PC-3 (cell line): ENCODE measurements at places on chromosomes 1 and 21. TPM values are rescaled to one million over a fixed set of nuclear protein-coding genes. Genes with fewer than 3 reads are reported as not detected.

DNA sequence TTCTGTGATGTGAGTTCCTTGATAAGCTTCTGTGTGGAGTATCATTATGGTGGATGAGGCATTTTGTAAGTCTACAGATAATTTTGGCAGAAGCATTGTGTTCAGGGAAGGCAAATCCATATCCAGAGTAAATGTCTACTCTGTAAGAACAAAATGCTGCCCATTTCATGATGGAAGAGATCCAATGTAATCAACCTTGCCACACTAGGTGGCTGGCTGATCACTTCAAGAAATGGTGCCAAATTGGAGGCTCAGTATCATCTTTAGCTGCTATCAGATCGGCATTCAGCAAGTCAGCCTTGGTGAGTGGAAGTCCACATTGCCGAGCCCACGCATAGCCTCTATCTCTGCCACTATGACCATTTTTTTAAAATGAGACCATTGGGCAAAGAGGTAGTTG lies 565.8 kb upstream of the USP24 start:
- no peak for DNase-seq

- no peak for DNase-seq
Measured at GRCh38 chr1:204514828-204515227, 1.4 kb upstream of the MDM4 start.

Gene SLC44A5
- not detected in 2 replicates for total RNA-seq

Gene LIN28A
- not detected in 2 replicates for total RNA-seq

Gene TMPRSS15
- total RNA-seq: 0.12 TPM in 1 of 2 replicates, not detected in the other

Gene TSACC
- total RNA-seq: 0.51 and 1.3 TPM in 2 replicates

DNA sequence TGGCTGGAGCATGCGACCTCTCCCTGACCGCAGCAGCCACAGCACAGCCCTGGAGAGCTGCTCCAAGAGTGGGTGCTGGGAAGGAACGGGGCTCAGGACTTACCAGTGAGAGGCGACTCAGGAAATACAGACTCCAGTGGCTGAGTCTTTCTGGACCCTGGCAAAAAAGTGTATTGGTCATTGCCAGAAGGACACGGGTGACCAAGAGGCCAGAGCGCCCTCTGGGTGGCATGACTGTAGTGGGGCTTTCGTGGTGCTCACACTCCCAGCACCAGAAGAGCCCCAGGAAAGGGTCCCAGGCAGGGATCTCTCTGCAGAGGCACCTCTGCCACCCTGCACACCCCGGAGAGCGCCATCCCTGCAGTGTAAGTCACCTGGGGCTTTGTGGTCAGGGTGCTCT lies 8.9 kb upstream of the PRDM16 start:
- no peak for DNase-seq

GRCh38 chr21:45354970-45355369 lies 50.0 kb upstream of the COL18A1 start:
- DNase-seq: peak; percentile 20

DNA sequence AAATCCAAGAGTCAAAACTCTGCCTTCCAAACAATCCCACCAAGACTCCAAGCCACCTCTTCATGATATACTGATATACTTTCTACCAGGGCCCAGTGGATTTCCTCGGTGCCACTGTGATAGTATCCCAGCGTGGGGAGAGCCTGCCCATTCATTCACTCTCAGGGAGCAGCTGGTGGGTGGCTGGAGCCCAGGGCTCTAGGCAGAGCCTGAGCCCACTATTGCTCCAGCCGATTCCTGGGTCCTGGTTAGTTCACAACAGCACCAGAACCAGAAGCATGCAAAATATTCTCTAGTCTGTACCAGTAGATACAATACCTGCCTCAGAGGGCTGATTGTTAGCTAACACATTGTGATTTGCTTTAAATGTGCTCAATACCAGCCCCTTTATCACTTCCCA lies 831 bp downstream of the CSRP1 start:
- DNase-seq: no peak

Gene REN
- total RNA-seq: 2.7 and 3.1 TPM in 2 replicates

Gene BSND
- total RNA-seq: not detected in 2 replicates

- no peak for DNase-seq
Measured at GRCh38 chr1:25971066-25971810, 26.6 kb downstream of the PAFAH2 start.

Gene LRRC3
- total RNA-seq: 3.1 and 4.1 TPM in 2 replicates

GRCh38 chr1:94119796-94120569 lies 965 bp downstream of the ABCA4 start:
- no peak for DNase-seq

Gene DMRTA2
- total RNA-seq: not detected in 2 replicates

Gene ANKRD35
- total RNA-seq: 0.07 and 0.40 TPM in 2 replicates

DNA sequence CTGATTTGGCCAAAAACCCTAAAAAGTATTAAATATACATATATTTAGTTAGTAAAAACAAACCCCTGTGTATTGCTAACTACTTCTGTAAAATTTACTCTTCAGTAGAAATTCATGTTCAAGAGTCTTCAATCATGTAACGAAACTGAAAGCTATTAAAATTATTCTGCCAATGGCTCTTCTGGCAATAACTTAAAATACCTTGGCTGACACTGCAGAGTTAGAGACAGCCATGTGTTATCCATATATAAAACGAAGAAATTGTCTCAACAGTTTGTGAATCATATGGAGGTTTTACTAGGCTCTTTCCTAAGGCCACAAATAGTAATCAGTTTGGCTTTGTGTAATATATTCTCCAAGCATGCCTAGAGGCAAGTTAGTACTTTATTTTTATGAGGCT lies 357.2 kb downstream of the COL11A1 start:
- DNase-seq: no peak

DNA sequence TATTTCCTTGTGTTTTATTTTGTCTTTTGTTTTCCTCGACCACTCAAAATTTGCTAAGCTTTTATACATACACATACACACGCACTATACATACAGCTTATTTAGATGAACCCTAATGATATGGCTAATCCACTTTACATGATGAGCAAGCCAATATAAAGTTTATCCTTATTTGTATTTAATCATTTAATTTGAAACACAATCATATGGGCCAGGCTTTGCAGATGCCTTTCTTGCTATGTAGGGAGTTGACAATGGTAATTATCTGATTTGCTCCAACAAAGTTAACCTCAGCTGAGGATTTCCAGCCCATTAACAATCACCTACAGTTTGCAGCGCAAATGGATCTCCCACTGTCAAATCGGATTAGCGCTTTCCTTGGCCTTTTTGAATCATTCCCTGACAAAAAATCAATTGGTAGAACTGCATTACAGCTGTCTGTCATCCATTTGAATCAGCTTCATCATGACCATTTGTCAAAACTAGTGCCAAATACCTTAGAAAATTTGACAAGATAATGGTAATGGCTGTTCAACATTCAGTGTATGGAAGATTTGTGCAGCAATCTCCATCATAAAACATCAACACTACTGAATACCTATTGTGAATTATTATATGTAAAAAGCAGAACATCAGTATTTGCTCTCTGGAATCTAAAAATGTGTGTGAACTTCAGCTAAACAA lies 352.6 kb downstream of the MRPL39 start:
- no peak for DNase-seq

GRCh38 chr1:48062353-48062752 lies 65.2 kb upstream of the TRABD2B start:
- no peak for DNase-seq

- no peak for DNase-seq
Measured at GRCh38 chr1:108057541-108057940, 92.6 kb upstream of the VAV3 start.

Gene GPA33
- total RNA-seq: 0.04 and 0.12 TPM in 2 replicates

GRCh38 chr1:185969524-185969991 lies 235.4 kb downstream of the HMCN1 start:
- peak; percentile 48 for DNase-seq

Gene SERINC2
- total RNA-seq: 44.6 and 51.5 TPM in 2 replicates

- DNase-seq: peak; percentile 47
Measured at GRCh38 chr1:39898648-39899603, 2.8 kb downstream of the MYCL start.

DNA sequence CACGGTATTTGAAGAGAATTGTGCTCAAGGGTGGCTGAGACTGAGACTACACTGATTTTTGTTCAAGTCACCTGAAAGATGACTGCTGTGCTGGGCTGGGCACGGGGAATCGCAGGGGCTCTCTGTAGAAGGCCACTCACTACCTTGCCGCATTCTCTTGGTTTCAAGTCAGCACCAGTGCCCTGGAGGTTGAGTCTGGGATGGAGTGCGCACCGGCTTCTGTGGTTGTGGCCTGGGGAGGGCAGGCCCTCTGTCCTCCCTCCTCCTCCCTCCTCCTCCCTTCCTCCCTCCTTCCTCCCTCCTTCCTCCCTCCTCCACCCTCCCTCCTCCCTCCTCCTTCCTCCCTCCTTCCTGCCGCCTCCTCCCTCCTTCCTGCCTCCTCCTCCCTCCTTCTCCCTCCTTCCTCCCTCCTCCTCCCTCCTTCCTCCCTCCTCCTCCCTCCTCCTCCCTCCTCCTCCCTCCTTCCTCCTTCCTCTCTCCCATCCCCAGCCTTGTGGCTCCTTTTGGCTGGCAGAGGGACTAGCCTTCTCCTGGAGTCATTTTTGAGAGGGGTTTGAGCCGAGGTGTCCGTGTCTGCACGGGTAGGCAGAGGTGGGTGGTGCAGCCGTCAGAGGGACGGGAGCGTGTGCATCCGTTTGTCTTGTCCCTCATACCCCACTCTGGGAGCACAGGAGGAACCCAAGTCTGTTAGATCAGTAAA lies 9.5 kb downstream of the RER1 start:
- no peak for DNase-seq

DNA sequence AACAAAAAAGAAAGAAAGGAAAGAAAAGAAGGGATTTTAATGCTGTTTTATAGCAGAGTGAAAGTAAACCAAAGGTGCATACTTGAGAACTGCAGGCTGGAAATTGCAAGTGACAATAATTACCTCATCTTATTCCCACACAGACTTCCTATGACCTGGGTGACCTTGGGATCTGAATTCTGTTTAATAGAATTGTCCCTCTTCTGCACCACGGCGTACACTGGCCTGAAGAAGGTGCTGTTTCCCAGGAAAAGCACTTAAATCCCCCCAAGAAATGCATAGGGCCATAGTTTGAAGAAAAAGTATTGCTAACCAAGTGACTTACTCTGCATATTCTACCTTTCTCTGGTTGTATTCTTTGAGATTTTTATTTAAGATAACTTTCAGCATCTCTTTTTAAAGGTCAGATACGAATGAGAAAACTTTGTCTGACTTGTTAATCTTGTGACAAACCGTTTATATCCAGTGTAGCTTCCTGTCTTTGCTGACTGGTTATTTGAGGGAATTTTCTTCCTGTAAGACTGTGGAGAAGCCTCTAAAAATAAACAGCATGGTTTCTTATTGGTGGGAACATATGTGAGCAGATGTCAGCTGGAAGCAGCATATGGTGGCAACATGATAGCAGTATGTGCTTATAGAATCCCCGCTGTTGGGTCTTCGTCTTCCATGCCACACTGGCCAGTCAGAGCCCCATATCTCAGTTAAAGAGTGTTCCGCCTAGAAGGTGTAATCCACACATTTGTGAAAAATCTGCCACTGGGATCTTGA lies 16.3 kb downstream of the TGFB2 start:
- peak; percentile 71 for DNase-seq

DNA sequence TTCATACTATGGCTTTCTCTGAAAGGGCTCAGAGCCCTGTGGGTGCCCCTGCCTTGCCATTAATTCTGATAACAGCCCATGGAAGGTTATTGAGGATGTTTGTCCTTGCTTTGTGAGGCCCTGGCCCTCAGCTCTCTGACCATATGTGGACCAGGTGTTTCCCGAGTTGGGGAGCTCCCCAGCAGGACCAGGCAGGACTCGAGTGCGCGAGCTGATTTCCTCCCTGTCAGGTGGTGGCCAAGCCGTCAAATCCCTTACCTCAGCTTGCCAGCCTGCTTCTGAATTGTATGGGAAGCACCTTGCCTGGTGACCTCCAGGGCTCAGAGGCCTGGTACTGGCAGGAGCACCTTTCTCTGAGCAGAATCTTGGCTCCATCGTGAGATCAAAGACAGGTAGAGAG lies 17.9 kb upstream of the SDE2 start:
- no peak for DNase-seq

DNA sequence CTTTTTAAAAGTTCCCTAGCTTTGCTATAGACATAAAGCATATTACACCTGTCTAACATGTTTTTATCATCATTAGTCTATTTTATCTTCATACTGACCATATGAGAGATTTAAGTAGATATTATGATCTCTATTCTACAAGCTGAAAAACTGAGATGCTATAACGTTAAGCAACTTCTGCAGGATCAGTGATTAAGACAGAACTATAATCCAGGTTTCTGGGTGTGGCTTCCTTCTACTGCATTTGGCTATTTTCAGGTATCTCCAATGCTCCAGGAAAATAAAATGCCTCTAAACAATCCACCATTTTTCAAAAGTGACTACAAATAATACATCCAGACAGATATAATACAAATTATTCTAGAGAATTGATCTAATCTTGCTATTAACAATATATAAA lies 53.4 kb downstream of the RGS2 start:
- DNase-seq: peak; percentile 46

DNA sequence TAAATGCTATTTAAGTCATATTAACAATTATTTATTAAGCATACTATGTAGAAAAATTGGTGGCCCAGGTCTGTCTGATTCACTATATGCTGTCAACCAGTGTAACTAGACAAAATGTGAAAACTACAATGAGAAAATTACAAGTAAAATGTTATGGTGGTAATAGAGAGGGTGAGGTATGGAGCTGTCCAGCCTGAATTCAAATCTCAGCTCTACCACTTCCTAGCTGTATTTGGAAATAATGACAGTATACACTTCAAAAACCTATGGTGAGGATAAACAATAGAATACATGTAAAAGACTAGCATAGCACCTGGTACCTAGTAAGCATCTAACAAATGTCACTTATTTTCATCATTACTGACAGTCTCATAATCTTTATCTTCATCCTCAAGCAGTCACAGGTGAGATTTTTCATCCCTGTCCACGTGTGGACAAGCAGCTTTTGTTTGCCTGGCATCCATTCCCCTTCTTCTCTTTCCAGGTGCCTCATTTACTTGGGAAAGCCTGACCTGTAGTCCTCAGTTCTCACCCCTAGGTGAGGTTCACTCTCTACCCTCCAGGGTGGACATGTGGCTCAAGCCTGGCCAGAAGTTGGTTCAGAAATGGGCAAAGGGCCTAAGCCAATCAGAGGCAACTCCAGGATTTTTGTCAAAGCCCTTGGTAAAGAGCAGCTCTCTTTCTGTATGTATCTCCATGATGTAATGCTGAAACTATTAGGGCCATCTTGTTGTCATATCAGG lies 29.5 kb downstream of the EGLN1 start:
- DNase-seq: no peak

Gene CD1C
- not detected in 2 replicates for total RNA-seq
